ENCODE measurements at places on chromosomes 12 and 14. TPM values are rescaled to one million over a fixed set of nuclear protein-coding genes. Genes with fewer than 3 reads are reported as not detected.

The ERBB3 gene
- total RNA-seq: 0.66 TPM

The CALCOCO1 gene
- 116 TPM for total RNA-seq

DNA sequence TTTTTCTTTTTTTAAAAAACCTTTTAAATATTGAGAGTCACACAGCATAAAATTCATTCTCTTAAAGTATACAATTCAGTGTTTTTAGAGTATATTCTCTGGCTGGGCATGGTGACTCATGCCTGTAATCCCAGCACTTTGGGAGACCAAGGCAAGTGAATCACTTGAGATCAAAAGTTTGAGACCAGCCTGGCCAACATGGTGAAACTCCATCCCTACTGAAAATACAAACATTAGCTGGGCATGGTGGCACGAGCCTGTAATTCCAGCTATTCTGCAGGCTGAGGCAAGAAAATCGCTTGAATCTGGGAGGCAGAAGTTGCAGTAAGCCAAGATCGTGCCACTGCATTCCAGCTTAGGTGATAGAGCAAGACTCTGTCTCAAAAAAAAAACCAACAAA, 68.4 kb upstream of the BCAT1 start:
- no peak for DNase-seq

DNA sequence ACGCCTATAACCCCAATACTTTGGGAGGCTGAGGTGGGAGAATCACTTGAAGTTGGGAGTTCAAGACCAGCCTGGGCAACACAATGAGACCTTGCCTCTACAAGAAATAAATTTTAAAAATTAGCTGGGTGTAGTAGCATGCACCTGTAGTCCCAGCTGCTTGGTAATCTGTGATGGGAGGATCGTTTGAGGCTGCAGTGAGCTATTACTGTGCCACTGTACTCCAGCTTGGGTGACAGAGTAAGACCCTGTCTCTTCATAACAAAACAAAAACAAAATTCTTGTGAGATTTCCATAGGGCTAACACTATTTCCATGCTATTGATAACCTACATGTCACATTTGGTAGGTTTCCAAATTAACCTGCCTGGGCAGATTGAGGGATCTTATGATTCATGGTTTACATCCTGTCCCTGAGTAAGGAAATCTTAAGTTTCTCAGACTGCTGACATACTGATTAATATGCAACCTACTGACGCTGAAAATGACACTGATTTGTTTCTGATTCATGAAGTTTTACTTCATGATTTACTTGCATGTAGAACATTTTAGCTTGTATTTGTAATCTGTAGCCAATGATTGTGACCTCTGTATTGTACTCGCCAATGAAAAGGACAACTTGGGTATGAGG, 15.9 kb downstream of the ATP6V1D start:
- DNase-seq: no peak

DNA sequence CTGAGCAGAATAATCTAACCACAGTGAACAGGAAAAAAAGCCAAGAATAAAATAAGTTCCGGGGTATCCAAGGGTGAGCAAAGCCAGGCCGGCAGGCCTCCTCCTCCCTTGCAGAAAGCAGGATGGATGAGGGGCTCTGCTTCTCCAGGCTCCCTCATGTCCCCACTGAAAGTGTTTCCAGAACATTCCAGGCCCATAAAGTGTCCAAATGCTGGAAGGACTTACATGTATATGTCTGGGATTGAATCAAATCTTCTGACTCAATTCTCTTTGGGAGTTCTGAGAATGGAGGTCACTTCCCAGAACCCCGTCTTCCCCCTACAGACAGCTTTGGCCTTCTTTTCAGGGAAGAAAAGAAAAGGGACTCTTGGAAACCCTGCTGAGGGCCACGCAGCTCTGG, 25.0 kb upstream of the BDKRB1 start:
- DNase-seq: no peak

DNA sequence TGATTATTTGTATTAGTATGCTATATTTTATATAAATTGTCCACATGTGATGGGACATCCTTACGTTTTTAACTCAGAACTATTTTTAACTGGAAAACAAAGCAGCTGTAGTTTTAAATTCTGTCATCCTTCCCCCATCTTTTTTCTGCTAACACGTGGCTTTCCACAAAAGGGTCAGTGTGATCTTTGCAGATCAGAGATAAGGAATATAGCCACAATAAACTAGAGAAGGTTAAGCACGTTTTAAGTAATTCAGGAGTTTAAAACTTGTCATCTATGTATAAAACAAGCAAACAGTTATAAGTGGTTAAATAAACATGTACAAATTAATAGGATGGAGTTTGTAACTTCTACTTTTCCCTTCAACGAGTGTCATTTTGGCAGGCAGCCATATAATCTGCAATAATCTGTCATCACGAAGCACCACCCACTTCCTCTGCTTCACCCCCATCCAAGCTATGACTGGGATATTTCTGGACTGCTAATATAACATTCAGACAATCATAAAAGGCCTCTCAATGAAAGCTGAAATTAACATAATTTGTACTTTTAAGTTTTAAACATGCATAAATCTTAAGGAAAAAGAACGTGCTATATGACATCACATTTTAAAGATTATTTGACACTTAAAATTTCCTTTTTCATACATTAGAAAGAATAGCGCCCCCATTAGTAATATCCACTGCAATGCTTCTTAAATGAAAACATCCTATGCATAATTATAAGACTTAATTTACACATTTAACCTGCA, 15.3 kb downstream of the TAOK3 start:
- peak; percentile 64 for DNase-seq

Measured in fibroblast of lung (primary cell).